Myocyte (in vitro differentiated cells): ENCODE measurements at places on chromosomes 4 and X. TPM values are rescaled to one million over a fixed set of nuclear protein-coding genes. Genes with fewer than 3 reads are reported as not detected.
A peak's percentile ranks its signal among the peaks of the same experiment; 100 is the strongest.

DNA sequence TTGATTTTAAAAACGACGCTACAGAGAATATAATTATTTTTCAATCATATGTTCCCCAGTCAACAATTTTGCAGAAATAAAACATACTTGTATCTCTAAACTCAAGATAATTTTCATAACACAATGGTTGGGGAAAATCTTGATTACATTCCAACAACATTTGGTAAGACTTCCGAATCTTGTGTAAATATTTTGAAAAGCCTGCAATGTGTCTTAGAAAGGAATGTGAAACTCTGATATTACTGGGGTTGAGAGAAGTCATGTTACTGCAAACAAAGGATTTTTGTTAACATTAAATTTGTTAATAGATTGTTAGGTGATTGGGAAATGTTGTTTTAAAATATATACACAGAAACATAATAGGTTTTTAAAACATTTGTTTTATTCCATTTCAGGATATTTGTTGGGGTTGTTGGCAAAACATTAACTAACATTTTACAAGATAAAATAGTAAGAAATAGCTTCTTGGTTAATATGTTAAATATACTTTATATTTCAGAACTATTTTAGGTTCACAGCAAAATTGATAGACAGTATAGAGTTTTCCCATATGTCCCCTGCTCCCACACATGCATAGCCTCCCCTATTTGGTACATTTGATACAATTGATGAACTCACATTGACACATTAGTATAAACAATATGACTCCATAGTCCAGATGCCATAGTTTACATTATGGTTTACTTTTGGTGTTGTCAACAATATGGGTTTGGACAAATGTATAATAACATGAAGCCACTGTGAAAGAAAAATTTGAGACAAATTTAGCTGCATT is 218.6 kb upstream of the FAM47A start:
- DNase-seq, result peak; percentile 10

GRCh38 chr4:110533940-110534339 is 58.0 kb downstream of the ENPEP start:
- DNase-seq, result peak; percentile 86

The JCHAIN gene
- total RNA-seq, result 4.0 and 12.5 TPM in 2 replicates

DNA sequence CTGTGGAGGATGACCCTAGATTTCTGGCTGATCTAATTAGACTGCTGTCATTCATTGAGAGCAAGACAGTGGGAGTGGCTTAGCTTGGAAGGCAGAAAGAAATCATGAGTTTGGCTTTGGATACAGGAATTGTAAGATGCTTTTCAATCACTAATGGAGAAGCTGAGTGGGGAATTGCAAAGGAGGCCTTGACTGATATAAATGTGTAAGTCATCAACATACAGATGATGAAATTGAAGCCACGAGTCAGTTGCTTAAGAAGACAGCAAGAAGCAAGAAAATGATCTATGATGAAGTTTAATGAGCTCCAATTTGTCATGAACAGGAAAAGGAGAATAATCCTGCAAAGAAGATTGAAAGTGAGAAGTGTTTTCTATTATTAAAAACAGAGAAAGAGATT is 136.7 kb upstream of the C1QTNF7 start:
- no peak for DNase-seq

The FNIP2 gene
- total RNA-seq, result 21.3 and 42.9 TPM in 2 replicates

DNA sequence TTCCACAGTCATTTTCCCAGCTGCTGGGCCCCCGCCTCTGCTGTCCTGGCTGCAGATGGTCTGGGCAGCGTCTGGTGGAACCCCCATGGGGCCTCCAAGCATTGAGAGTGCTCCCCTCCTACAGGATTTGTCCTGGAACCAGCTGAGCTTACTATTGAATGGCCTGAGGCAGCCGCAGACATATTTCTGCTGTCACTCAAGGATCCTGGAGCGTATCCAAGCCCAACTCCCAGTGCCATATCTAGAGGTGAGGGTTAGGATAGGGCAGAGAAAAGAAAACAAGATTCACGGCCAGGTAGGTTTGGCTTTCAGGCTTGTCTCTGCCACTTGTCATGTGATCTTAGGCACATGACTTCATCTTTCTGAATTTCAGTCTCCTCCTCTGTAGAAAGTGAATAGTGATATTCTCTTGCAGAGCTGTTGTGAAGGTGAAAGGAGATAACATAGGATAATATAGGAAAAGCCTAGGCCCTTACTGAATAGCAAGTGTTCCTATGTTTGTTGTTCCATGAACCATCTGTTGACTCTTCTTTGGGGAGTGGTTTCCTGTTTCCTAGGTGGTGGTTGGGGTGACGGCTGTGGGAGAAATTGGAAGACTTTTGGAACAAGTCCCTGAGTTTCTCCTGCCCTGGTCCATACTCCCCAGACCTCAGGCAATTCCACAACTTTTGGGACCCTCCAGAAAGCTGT is 52.3 kb downstream of the SEPSECS start:
- DNase-seq, result no peak
